ENCODE measurements at places on chromosomes 3 and 15.
A peak's percentile ranks its signal among the peaks of the same experiment; 100 is the strongest.

DNA sequence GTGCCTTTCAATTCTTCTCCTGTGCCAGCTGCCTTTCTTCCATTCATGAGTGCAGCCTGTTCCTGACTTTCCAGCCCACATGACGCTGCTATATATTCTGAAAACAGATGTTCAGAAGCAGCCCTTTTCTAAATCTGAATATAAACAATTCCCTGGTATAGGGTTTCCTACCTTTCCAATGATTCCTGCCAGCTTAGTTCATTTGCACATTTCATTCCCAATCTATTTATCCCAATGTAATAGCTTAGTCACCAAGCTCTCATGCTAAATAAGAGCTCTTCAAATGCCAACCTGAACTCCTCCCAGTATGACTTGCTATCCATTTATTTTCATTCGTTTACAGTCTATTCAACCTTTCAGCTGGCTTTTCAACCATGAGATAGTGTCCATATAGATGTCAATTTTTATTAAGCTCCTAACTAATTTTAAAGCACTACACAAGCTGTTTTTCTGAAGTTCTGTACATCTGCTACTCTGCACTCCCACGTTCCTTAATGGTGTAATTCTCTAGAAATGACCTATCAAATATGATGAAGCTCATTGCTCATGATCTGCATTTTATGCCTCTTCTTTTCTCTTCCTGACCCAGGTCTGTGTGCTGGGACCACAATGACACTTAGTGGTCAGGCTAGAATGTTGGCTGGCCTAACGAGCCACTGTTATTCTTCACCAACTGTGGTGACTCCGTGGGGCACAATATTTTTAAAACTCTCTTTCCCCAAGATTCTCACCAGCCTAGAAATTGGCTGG lies 605.0 kb upstream of the TBL1XR1 start:
- no peak for DNase-seq

- no peak for DNase-seq
Observed at GRCh38 chr3:155956508-155957411, 86.3 kb downstream of the GMPS start.

GRCh38 chr3:14231145-14231990 lies 52.8 kb downstream of the LSM3 start:
- DNase-seq: no peak

DNA sequence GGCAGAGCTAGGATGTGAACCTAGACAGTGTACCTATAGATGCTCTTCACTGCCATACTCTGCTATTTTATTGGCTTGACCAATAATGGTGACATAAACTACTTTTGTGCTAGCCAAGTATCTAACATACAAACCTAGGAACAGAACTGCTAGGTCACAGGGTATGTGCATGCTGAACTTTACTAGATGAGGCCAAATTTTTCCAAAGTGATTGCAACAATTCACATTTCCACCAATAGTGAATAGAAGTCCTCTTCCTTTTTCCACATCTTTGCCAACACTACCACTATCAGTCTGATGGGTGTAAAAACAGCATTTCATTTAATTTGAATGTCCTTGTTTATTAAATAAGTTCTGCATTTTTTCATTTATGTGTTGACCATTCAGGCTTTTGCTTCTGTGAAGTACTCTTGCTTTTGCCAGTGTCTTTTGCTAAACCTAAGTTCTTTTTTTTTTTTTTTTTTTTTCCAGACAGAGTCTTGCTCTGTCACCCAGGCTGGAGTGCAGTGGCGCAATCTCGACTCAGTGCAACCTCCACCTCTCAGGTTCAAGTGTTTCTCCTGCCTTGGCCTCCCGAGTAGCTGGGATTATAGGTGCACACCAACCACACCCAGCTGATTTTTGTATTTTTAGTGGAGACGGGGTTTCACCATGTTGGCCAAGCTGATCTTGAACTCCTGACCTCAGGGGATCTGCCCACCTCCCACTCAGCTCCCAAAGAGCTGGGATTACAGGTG lies 54.1 kb downstream of the DCAF1 start:
- no peak for DNase-seq

DNA sequence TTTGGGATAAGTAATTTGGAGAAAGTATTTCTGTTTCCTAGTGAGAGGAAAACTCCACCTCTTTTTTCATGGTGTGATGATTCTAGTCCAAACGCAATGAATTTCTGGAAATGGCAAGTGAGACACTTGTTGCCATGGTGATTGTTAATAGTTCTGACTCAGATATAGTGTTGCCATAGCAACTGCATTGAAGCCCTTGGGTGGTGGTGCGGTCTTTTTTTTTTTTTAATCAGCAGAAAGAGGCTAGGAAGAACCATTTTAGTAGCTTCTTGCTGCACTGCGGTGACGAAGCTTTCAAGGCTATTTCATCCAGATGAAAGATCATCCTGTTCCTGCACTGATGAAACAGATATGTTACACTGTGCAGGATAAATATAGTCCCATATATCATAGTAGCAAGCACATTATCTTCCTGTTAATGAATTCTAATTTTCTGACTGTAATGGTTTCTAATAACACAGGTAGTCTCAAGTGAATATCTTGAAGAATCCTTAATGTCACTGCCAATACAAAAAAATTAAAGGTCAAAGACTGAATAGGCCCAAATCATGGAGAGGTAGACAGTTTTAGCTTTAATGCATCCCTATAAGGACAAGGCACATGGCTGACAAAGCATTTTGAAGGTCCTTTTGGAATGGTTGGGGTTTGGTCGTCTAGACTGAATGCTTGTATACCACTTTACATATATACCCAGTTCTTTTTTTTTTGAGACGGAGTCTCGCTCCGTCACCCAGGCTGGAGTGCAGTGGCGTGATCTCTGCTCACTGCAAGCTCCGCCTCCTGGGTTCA lies 125.1 kb upstream of the ZBTB20 start:
- no peak for DNase-seq

GRCh38 chr3:12932347-12932746 lies 91.0 kb upstream of the RPL32 start:
- DNase-seq: no peak

DNA sequence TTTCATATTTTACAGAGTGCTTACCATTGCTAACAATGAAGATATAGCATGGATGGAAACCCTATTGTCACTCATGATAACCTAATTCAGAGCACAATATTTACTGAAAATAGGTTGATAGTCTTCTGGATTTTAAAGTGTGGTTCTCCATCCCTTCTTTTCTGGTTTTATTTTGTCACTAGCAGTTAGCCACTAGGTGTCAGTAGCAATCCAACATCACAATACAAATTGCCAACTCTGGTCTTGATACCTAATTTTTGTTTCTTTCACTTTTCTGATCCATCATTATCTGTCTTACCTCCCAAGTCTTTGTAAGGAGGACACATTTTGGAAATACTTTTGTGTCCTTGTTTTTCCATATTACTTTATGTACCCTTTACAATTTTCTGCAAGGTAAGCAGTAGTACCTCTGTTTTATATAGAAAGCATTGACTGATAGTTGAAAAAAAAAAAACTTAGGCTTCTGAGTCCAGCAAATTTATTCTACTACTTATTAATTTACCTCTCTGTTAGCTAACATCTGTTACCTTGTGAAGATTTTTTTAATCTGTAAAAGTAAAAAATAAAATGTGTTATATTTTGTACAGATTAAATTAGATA lies 28.3 kb upstream of the CRYBG3 start:
- DNase-seq: peak; percentile 61

DNA sequence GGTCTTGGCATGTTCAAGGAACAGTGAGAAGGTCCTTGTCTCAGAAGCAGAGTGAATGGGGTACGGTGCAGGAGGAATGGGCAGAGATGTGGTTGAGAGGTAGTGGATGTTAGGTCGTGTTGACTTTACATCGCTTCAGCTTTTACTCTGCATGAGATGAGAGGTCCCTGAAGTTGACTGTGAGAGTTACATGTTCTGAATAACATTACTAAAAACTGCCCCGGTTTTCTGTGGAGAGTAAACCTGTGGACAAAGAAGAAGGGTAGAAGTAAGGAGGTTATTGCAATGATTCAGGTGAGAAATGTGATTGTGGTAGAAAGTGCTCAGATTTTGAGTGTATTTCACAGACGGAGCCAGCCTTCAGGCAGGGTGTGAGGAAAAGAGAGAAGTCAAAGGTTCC lies 105.6 kb downstream of the ARNT2 start:
- DNase-seq: no peak

- no peak for DNase-seq
Observed at GRCh38 chr3:116824208-116824607, 114.6 kb downstream of the TUSC7 start.

DNA sequence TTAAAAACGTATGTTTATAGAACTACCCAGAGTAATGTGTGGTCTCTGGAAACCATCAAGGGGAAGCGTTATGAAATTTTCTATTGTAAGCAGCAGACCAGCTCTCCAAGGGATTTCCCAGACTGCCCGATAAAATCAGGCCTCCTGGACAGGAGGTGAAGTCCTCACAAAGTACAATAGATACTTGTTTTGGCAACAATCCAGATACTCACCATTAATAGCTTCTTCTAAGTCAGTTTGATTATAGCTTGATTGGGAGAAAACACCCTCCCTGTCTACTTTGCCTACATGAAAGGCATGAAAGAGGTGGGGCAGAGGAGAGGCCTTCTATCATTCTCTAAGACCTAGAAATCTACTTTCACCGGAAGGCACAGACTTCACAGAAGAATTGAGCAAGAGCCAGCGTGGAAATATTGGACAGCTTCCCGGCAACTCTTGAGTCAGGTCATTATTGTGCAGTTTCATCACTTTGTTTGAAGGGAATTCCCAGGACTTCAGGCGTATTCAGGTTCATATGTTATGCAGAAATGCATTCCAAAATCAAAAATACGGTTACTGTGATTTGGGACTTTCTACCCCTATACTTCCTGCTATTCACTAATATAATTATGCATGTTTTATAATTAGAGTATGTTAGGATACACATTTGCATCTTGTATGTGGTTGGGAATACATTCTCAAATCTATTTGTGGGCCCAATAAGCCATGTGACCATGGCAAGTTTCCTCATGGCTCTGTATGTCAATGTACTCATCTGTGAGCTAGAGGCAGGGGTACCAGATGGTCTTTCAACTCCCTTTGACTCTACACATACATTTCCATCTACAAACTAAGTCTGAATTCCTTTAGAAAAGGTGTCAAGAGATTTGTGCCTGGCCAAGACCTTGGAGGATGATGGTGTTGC lies 103.5 kb downstream of the CD47 start:
- DNase-seq: peak; percentile 87

DNA sequence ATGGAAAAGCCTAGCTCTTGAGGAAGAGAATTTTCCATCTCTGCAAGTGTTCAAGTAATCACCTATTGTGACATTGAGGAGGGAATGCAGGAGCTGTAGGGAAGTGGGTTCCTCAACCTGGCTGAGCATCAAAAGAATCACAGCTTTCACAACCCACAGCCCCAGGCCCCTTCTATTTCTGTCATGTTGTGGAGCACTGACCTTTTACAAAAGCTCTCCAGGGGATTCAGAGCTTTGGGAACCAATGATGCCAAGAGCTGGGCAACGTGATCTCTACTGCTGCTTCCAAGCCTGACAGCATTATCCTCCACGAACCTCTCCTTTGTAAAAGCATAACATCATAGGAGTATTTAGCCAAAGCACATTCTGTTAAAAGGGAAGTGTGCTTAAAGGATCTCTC lies 231.1 kb downstream of the ADAMTS9 start:
- DNase-seq: no peak

- DNase-seq: no peak
Observed at GRCh38 chr3:32725721-32726120, 40.7 kb downstream of the CNOT10 start.

GRCh38 chr3:52339612-52340011 lies 23.5 kb downstream of the DNAH1 start:
- peak; percentile 84 for DNase-seq

GRCh38 chr15:33046329-33046728 lies 148.2 kb downstream of the FMN1 start:
- no peak for DNase-seq

DNA sequence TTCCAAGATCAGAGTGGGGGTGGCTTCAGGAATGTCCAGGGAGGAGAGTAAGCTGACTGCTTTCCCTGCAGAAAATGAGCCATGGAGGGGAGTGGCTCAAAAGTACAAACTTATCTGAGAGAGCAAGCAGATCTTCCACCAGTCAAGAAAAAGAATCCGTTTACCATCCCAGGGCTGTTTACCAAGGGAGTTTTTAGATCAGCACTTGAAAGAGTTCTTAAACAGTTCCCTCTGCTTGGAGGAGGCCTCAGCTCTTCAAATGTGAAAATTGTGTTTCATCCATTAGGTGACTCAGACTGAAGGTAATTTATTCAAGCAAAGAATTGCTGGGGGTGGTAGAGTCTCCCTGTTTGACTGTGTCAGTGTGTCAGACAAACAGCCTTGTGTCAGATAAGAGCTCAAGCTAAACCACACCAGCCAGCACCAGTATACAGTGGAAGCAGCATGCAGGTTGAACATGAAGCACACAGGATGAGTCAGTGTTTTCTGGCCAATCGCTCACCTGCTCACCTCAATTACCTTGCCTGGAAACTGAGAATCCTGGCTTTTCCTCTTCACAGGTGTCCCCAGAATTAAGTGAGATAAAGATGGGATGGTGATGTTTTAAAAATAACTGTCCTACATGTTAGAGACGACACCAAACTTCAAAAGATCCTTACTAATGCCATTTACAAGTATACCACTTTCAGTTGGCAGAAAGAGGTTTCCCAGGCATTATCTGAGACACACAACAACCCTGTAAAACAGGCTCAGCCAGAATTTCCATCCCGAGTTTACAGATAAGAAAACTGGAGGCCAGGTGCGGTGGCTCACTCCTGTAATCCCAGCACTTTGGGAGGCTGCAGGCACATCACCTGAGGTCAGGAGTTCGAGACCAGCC lies 21.7 kb downstream of the SH3BP5 start:
- DNase-seq: peak; percentile 49

DNA sequence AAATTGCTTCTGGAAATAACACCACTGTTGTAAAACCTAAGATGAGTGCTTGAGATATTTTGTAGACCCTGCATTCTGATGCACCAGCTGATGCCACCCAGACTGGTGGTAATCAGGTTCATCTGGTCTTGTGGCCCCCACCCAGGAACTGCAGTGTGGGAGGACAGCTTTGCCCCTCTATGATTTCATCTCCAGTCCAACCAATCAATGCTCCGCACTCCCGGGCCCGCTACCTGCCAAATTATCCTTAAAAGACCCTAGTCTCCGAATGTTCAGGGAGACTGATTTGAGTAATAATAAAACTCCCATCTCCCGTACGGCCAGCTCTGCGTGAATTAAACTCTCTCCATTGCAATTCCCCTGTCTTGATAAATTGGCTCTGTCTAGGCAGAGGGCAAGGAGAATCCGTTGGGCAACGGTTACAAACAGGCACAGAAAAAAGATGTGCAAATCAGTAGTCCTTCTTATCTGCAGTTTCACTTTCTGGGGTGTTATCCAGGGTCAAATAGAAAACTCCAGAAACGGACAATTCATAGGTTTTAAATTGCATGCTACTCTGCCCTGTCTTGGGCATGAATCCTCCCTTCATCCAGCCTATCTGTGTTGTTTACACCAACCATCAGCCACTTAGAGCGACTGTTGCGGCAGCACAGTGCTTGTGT lies 29.2 kb upstream of the TRPM1 start:
- DNase-seq: no peak

Data from small intestine (tissue), 16 donors.